Muscle of arm (tissue), 14 donors: ENCODE measurements at places on chromosomes 5 and 9. TPM values are rescaled to one million over a fixed set of nuclear protein-coding genes. Genes with fewer than 3 reads are reported as not detected.

DNA sequence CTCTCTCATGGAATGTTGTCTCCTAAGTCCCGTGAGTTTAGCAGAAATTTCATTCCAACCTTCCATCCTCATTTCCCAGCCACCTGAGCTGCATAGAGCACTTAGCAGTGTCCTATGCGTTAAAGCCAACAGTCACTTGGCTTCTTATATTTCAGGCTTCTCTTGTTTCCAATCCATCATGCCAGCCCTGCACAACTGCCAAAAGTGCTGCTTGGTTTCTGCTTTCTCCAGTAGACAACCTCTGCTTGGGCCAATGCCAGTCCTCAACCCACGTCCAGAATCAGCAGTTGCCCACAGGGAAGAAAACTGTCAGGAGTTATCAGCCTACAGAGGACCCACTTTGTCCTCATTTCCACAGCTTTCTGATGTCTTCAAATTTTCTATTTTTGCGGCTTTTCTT is 42.5 kb downstream of the KCNIP1 start:
- DNase-seq = no peak

DNA sequence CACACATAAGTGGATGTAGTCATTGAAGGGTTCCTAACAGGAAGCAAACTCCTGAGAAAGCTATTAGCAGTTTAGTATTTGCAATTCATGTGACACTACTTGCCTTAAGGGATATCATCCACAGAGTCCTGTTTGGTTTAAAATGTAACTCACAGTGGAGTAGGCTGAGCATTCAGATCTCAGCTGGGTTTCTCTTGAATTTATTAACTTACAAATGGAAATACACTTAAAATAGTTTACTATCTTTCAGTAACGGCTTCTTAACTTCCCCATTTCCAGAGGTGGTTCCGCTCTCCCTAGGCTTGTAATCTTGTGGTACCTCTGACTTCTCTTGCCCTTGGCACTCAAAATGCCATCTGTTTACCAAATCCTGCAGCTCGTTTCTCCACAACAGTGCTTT is 660.7 kb upstream of the ADAMTS16 start:
- DNase-seq = no peak

- DNase-seq = no peak
These were observed 1.1 kb downstream of the CNOT6 start for GRCh38 chr5:180495292-180495691.

The PIGO gene
- polyA plus RNA-seq = not detected

The GLRA1 gene
- polyA plus RNA-seq = not detected

The PTTG1 gene
- polyA plus RNA-seq = 29.3 TPM
